Body of pancreas (tissue), 4 donors: ENCODE measurements at places on chromosomes 12 and 14. TPM values are rescaled to one million over a fixed set of nuclear protein-coding genes. Genes with fewer than 3 reads are reported as not detected.

EPYC gene
- not detected for total RNA-seq

- no peak for DNase-seq
These were observed 7.6 kb downstream of the TSPAN9 start for GRCh38 chr12:3084742-3085141.

- no peak for DNase-seq
These were observed 7.0 kb upstream of the MMP19 start for GRCh38 chr12:55849616-55850343.

ATP2A2 gene
- 61.6 TPM for total RNA-seq

FGD4 gene
- total RNA-seq, result 54.4 TPM

KRT82 gene
- total RNA-seq, result not detected

EIF2S3B gene
- not detected for total RNA-seq

MFAP5 gene
- total RNA-seq, result 33.0 TPM

ALG10B gene
- total RNA-seq, result 6.2 TPM

DNA sequence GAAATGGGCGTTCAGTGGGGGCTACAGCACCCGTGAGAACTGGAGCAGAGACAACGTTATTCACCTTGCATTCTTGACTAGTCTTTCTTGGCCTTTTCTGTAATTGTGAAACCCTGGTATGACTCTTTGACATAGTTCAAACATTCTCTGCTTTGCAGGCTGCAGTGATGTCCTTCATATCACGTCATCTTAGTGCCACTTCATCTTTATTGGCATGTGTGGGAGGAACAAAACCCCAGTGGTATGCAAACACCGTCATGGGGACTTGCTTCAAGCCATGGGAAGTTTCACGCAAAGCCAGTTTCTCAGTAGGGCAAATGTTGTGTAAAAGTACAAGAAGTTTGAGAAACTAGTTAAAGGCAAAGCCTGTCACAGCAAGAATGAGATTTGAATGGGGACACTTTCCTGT lies 20.2 kb upstream of the DUSP16 start:
- DNase-seq, result no peak

GRCh38 chr14:93712079-93712837 lies 76.0 kb downstream of the PRIMA1 start:
- no peak for DNase-seq

DNA sequence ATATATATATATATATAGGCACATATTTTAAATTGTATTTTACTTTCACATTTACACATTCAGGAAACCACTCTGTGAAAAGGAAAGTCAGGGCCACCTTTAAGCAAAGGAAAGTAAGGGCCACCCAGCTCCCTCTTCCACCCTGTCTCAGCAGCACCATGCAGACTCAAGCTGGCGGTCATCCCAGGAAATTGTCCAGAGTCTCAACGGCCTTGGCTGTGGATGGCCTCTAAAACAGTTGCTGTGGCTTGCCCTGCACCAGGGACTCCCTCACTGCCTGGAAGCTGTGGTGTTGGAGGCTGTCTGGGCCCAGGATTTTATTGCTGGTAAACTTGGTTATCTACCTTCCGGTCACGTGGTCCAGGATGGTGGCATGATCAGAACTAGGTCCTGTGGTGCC lies 11.8 kb upstream of the RPL10L start:
- DNase-seq, result no peak
